ENCODE measurements at places on chromosomes 2 and 18.

GRCh38 chr2:173134703-173135102, 59.1 kb downstream of the MAP3K20 start:
- no peak for DNase-seq

GRCh38 chr18:67199993-67200617, 316.4 kb downstream of the DSEL start:
- peak; percentile 71 for DNase-seq

DNA sequence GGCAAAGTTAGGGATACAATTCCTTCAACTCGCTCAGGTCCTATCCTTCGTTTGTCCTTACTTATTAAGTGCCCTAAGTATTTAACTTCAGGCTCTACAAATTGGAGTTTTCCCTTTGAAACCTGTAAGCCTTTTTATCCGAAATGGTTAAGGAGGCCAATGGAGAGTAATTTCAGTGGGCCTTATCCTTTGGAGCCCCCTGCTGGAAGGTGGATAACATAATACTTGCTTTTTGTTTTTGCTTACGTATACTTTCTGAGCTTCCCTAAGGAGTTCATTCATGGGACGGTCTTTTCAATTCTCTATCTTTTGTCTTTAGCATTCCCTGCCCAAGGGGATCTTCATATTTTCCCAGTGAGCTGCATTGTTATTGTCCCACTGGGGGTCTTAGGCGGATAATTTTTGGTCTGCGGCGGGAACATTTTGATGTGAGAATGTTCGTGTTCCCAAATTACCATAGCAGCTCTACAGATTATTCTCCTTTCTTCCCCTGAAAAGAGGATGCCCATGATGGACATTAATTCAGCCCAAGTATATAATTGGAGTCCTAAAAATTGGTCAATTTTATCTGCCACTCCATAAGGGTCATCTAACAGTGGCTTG, 34.4 kb upstream of the TRAPPC8 start:
- DNase-seq: no peak

DNA sequence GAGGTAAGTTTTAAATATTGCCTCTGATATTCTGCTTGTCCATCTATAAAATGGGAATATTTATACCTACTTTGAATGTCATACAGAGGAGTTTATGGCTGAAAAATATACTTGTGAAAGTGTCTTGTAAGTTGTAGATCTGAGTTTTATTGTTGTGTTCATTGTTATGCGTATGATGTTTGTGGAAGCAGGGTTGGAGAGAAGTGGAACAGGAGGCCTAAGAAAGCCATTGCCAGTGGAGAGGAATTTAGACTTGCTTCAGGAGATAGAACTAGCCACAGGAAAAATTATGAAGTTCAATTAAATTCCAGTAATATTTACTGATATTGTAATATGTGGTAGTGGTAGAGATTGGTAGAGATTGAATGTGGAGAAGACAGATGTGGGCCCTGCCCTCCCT, 491.9 kb upstream of the FANCL start:
- no peak for DNase-seq

GRCh38 chr2:144848423-144848822, 328.5 kb upstream of the ZEB2 start:
- no peak for DNase-seq

DNA sequence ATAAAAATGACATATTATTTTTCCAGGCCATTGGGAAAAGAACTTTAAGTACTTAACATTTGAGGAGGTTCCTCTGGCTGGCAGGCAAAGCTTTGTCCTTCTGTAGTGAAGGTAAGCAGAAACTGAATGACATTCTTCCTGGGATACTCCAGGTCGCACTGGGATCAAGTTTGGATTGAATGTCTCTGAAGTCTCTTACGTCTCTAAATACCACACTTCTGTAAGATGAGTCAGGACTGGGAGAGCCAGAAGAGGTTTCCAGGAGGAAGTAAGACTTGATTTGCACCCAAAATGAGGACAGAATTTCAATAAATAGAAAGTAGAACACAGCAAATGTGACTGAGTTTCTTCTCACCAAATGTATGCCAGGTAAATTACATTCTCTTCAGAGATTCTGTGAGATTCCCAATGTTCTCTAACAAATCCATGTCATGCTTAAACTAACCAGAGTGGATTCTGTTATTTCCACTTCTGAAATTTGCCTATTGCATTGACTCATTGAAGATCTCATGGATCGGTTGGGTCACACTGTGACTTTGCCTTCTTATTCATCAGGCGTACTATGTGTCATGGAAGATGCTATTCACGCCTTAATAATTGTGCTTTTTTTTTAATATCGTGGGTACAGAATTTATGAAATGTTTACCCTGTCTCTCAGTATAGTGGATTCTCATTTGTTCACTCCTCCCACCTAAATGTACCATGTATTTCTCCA, 25.5 kb upstream of the VIT start:
- DNase-seq: no peak

DNA sequence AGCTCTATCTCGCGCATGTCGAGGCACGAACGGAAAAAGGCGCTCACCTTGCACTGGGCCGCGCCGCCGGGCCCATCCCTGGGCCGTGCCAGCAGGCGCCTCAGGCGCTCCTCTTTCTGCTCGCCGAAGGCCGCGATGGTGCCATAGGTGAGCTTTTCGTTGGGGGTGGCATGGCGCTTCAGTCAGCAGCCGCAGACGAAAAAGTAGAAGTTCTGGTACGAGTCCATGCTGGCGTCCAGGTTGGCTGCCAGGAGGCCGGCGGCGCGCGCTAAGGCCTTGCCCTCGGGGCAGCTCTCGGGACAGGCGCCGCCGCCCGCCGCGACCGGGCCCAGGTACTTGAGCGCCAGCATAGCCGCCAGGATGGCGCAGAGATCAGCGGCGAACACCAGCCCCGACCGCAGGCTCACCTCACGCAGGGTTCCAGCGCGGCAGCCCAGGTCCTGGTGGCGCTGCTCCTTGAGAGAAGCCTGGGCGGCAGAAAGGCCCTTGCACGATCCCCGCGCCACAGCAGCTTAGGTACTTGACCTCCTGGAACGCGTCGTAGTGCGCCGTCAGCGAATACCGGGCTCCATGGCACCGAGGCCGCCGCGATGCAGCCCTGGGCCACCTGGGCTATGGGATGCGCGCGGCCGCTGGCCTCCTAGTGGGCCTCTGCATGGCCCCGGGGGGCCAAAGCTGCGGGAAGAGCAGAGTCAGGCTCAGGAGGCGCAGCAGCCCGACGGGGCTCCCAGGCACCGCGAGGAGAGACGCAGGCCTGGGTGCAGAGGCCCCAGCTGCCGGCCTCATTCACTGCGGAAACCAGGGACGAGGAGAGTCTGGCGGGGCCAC, 12.8 kb downstream of the ALPG start:
- no peak for DNase-seq

GRCh38 chr2:114609801-114610200, 167.4 kb downstream of the DPP10 start:
- no peak for DNase-seq

GRCh38 chr2:71001592-71001927, 6.9 kb upstream of the TEX261 start:
- DNase-seq: no peak

DNA sequence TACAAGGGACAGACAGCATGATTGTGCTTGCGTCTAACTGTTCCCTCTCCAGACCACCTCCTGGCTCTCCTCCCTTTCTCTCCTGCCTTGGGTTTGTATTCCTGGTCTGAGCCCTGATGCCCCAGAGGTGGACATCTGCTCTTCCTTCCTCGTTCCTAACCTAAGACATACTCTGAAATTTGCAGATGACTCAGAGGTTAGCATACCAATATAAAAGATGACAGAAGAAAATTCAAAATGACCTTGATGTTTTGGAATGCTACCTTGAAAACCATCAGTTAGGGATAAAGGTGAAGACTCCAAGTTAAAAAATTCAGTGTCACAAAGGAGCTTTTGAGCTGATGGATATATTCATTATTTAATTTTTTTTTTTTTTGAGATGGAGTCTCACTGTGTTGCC, 12.9 kb downstream of the SMYD1 start:
- DNase-seq: no peak

DNA sequence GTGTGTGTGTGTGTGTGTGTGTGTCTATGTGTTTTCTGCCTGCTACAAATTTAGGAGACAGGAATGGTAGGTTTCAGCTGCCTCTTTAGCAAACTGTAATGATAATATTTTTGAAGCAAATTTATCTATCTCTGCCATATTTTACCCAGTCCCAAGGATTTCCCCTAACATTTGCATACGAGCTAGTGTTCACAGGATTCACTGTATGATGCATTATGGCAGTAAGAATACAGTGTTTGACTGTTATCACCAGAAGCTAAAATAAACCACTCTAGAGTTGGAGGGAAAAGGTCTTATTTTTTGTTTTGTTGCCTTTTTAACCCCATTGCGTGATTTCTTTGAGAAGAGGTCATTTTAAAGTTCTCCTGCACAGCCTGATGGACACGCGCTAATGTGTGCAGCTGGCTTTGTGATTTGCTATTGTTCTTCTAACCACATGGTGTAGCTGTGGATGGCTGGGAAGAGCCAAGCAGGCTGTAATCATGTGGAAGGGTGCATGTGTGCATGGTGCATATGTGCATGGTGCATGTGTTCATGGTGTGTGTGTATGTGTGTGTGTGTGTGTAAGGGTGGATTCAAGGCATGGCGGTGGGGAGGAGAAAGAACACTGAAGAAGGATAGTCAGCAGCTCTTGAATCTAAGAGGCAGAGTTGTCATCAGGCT, 62.4 kb downstream of the PLB1 start:
- peak; percentile 14 for DNase-seq

- no peak for DNase-seq
Measured at GRCh38 chr2:17607379-17607778, 66.9 kb downstream of the VSNL1 start.

GRCh38 chr2:225270861-225271260, 128.6 kb upstream of the NYAP2 start:
- DNase-seq: peak; percentile 5

DNA sequence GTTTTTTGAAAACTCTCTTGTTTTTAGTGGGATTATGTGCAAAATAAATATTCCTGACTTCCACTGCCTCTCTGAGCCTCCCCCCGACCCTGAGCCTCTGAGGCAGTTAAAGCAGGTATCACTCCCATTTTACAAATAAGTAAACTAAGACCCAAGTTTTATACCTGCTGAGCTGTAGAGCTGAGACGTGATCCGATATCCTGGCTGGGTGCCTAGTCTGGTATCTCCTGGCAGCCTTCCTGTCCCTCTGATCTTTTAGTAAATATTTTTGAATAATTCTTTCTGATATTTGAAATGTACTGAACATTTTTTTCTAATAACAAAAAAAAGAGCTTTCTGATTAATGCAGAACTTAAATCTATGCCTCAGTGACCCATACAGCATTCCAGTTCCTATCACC, 108.3 kb upstream of the NOSTRIN start:
- no peak for DNase-seq

DNA sequence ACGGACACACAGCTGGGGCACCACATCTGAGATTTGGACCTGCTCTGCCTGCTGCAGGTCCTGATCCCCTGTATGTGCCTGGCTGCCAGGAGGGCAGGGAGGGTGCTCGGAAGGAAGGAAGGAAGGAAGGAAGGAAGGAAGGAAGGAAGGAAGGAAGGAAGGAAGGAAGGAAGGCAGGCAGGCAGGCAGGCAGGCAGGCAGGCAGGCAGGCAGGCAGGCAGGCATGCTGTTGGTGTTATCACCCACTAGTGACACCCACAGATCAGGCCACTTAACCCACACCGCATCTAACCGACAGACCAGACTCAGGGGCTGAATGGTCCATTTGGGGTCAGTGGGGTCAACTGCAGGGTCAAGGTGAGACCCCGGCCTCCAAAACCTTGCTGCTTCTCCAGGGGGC, 5.8 kb downstream of the KLHL30 start:
- DNase-seq: no peak

DNA sequence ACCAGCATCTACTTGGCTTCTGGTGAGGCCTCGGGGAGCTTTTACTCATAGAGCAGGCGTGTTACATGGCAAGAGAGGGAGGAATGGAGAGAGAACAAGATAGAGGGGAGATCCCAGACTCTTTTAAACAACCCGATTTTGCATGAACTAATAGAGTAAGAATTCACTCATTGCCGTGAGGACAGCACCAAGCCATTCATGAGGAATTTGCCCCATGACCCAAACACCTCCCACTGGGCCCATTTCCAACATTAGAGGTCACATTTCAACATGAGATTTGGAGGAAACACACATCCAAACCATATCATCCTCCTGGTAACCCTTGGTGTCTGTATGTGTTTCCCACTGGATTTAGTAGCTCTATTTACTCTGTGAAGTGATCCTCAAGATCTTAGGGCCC, 249.9 kb upstream of the SP5 start:
- DNase-seq: no peak

GRCh38 chr2:28036307-28036706, 145.8 kb downstream of the BABAM2 start:
- DNase-seq: no peak

DNA sequence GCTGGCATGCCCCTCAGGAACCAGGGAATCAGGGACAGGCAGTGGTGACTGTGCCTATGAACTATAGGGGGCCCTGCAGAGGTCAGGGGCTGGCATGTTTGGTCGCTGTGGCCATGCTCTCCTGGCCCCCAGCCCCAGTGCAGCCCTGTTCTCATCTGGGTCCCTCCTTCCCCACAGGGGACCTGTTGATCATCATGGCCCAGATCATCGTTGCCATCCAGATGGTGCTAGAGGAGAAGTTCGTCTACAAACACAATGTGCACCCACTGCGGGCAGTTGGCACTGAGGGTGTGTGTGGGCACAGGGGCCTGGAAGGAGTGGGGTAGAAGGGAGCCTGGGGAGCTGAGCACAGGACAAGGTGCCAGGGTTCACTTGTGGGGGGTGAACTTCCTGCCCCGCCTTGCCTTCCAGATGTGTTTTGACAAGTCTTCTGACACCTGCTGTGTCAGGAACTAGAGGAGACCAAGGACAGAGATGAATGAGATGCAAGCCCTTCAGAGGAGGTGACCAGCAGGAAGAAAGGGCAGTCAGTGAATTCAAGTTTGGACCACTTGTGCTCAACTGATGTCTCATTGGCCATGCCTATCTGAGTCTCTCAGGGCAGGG, 9.6 kb upstream of the CENPA start:
- DNase-seq: no peak

DNA sequence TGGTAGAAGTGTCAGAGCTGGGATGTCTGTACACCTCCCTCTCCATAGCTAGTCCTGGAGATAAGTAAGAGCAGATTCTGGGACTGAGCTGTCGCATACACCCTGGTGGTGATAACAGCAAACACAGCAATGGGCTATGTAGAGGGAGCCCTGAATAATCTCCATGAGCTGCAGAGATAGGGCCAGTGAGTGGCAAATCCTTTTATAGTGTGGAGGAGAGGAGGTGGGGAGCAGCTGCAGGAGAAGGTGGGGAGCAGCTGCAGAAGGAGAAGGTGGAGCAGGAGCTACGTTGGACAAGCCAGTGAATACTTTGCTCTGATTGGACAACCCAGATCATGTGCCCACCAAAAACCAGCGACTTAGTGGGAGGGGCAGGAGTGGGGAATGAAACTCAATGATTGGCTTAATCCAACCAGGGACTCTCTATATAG, 85.5 kb downstream of the TMEM247 start:
- DNase-seq: no peak

GRCh38 chr2:28986429-28986828, 5.3 kb downstream of the TOGARAM2 start:
- no peak for DNase-seq
